A549 (cell line): ENCODE measurements at places on chromosomes 1 and 21. TPM values are rescaled to one million over a fixed set of nuclear protein-coding genes. Genes with fewer than 3 reads are reported as not detected.

- no peak for DNase-seq
Observed at GRCh38 chr1:31718327-31718897, 14.6 kb upstream of the COL16A1 start.

- DNase-seq: no peak
Observed at GRCh38 chr21:46369520-46370235, 45.7 kb downstream of the PCNT start.

Gene TLCD4
- polyA plus RNA-seq: 12.7 to 14.2 TPM (median 13.3 TPM) in 3 replicates

- DNase-seq: no peak
Observed at GRCh38 chr1:20775700-20776099, 11.4 kb downstream of the HP1BP3 start.

GRCh38 chr1:17601643-17602382, 62.3 kb downstream of the ARHGEF10L start:
- DNase-seq: no peak

GRCh38 chr1:3009021-3009420, 12.2 kb upstream of the ACTRT2 start:
- DNase-seq: no peak

- no peak for DNase-seq
Observed at GRCh38 chr1:210857705-210858104, 276.2 kb downstream of the KCNH1 start.

- no peak for DNase-seq
Observed at GRCh38 chr1:76084685-76085084, 10.1 kb downstream of the ST6GALNAC3 start.

DNA sequence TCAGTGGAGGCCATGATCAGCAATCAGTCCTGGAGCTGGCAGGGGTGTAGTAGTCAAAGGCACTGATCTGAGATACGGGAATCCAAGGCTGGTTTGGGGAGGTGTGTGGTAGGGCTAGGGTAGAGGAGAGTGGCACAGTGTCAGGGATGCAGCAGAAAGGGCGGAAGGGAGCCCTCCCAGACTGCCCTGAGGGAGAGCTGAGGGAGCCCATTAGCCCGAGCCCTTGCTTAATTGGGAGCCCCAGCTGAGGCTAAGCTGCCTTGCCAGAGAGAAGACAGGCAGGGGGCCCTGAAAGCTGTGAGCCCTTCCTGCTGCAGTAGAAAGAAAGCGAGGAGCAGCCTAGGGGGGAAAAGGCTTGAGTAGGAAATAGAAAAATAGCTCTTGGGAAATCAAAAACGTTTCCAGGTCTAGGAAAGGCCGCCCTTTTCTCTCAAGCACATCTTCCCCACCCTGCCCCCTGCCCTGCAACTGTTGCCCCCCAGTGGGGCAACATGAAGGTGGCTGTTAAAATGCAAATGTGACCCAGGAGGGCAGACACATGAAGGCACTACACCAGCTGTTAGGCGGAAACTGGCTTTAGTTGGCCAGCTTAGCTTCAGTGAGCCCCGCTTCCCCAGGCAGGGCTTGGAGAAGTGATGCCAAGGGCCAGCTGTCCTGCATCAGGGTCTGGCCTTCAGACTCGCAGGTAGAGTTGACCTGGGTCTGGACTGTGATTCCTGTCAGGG, 106.2 kb downstream of the UCK2 start:
- no peak for DNase-seq

Gene LRRC71
- 0.10 to 0.33 TPM (median 0.14 TPM) in 3 replicates for polyA plus RNA-seq

- no peak for DNase-seq
Observed at GRCh38 chr1:200410566-200410878, 686 bp upstream of the ZNF281 start.

Gene ANKRD34A
- polyA plus RNA-seq: 0.25 to 0.59 TPM (median 0.39 TPM) in 3 replicates

Gene AMY2B
- polyA plus RNA-seq: 1.4 to 2.2 TPM (median 1.7 TPM) in 3 replicates

- no peak for DNase-seq
Observed at GRCh38 chr1:2404890-2405511, 7.4 kb downstream of the PEX10 start.

Gene ARHGAP30
- polyA plus RNA-seq: 0.09 to 0.13 TPM (median 0.13 TPM) in 3 replicates

- DNase-seq: no peak
Observed at GRCh38 chr1:198359024-198359653, 181.3 kb downstream of the ATP6V1G3 start.

DNA sequence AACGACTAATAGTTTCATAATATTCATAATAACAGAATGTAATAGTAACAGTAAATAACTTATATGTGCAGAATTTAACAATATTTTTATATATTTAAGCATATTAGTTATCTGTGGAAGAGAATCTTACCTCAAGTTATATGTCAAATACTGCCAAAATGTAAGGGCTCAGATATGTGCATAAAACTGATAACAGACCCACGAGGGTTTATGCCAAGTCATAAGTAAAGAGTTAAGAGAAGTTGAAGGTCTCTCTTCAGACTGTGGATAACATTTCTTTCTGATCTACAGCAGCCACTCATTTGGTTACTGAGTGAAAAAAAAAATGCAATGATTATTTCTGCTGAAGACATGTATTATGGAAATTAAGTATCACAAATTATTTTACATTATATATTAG, 1167.8 kb upstream of the NCAM2 start:
- no peak for DNase-seq

GRCh38 chr1:41712081-41712480, 206.6 kb downstream of the HIVEP3 start:
- no peak for DNase-seq

DNA sequence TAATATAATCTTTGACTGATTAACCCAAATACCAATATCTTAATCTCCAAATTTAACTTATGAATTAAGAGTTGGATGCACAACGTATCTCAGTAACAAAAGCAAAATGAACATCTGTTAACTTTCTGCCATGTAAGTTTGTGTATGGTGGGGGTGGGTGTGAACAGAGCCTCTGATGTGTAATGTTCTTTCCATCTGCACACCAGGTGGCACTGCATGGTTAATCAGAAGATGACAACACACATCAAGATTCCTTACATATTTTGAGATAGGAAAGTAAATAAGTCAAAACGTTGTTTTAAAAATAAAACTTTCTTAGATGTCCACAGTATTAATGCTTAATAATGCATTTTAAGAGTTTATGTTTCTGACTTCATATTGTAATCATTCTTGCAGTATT, 251.9 kb downstream of the DPYD start:
- DNase-seq: peak; percentile 4

GRCh38 chr1:33723251-33723650, 140.6 kb upstream of the HMGB4 start:
- DNase-seq: no peak

DNA sequence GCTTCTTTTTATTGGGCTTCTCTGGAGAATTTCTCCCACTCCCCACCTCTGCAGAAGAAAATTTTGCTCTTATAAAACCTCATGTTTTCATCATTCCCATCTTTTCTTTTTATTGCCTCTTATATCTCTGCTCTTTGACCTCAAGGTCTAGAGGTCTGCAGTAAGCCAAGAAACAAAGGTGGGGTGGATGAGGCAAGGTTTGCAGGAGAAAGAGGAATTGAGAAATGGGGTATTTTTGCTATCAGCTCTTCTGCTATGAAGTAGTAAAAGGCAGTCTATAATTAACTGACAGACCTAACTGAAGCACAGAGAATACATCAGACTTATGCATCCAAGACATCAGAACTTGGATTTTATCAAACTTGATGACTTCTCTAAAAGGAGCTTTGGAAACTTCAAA, 22.9 kb downstream of the SYT11 start:
- no peak for DNase-seq

Gene RAB42
- polyA plus RNA-seq: 1.8 to 2.3 TPM (median 2.0 TPM) in 3 replicates

Gene OR2L13
- not detected in 3 replicates for polyA plus RNA-seq

Gene LRRC8B
- polyA plus RNA-seq: 3.2 to 3.3 TPM (median 3.2 TPM) in 3 replicates

DNA sequence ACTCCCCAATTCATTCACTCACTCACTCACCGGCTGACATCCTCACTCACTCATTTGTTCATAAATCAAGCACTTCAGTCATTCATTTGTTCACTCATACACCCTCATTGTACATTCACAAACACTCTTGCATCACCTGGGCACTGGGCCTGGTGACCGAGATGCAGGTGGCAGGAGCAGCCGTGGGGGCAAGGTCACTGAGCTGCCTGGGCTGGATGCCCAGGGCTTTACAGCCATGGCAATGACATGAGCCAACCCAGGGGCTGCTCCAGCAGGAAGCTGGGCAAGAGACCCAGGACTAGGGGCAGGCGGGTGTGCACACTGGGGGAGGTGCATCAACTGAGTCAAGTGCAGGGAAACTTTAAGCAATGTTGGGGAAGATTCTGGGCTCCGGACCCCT, 113.6 kb upstream of the IGSF21 start:
- DNase-seq: no peak

GRCh38 chr1:230201445-230201844, 134.4 kb downstream of the GALNT2 start:
- DNase-seq: no peak

GRCh38 chr1:198612471-198613260, 26.2 kb upstream of the PTPRC start:
- DNase-seq: no peak

GRCh38 chr1:167429612-167430011, 88.7 kb downstream of the CD247 start:
- no peak for DNase-seq

DNA sequence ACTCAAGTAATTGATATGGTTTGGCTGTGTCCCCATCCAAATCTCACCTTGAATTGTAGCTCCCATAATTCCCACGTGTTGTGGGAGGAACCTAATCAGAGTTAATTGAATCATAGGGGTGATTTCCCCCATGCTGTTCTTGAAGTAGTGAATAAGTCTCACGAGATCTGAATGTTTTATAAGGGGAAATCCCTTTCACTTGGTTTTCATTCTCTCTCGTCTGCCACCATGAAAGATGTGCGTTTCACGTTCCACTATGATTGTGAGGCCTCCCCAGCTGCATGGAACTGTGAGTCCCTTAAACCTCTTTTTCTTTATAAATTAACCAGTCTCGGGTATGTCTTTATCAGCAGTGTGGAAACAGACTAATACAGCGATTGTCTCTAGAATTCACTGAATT, 135.4 kb downstream of the BACH1 start:
- no peak for DNase-seq

DNA sequence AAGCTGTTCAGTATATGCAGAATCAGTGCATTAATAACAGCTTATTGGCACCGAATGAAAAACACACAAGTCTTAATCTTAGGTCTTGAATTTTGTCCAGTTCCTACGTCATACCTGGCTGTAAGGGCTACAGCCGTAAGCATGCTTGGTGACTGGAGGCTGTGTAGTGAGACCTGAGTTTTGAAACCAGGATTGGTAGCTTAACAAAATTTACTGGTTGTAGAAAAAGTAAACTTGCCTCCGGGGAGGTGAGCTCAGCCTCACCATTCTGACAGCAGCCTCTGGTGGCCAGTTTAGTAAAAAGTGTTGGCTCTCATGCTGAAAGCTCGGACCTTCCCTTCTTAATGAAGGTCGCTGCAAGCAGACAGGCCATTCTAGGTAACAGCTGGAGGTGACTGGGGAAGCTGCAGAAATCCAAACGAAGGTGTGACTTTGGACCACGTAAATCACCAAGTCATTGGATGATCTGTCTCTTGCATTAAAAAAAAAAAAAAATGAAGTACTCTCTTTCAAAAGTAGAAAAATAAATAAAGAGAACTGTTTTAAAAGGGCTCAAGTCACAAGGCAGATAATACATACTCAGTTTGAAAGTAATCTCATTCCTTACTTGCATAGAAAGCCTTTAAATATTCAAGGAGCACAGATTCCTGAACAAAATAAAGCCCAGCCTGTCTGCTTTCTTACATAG, 48.9 kb downstream of the HLCS start:
- DNase-seq: peak; percentile 84

Gene PACC1
- polyA plus RNA-seq: 11.8 to 12.5 TPM (median 11.9 TPM) in 3 replicates

DNA sequence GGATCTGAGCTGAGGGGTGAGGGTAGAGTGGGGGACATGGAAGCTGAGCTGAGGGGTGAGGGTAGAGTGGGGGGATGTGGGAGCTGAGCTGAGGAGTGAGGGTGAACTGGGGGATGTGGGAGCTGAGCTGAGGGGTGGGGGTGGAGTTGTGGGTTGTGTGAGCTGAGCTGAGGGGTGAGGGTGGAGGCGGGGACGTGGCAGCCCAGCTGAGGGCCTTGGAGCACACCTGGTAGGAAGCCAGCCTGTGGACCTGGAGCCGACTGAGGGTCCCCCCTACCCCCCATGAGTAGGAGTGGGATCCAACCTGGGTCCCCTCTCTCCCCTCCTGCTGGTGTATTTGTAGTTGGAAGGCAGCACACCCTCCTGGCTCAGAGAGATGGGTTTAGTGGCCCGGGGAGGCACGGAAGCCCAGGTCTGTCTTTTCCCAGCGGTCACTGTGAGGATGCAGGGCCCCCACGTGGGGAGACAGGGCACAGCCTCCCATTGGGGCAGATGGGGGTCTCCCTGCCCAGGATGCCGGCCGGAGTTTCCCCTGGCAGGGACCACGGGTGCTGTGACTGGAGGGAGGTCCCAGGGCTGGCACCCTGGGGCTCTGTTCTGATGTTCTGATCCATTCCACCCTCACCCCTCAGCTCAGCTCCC, 13.2 kb upstream of the NPHP4 start:
- DNase-seq: no peak

DNA sequence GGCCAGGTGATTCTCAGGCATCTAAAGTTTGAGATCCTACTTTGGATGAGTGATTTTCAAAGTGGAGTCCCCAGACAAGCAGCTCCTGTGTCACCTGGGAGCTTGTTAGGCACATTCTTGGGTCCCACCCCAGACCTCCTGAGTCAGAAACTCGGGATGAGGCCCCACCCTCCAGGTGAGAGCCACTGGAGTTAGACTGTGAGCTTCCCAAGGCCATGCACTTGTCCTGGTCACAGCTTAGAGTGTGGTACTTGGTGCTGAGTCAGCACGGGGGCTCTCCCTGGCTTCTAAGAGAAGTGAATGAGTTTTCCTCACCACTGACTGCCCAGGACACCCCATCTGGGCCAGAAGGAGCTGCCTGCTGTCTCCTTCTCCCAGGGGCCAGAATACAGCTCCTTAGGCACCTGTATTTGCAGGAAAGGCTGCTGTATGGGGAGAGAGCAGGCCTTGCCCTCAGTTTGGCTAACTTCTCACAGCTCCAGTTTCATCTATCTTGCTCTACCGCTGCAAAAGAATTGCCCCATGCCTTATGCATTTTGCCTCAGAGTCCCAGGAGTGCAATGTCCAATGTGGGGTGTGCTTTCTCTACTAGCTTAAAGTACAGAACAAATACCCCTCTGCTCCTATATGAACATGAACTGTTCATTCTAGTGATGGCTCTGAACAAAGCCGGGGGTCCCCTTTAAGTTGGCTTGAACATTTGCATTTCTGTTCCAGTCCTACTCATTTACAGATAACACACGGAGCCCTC, 98.1 kb downstream of the PSMG1 start:
- no peak for DNase-seq

DNA sequence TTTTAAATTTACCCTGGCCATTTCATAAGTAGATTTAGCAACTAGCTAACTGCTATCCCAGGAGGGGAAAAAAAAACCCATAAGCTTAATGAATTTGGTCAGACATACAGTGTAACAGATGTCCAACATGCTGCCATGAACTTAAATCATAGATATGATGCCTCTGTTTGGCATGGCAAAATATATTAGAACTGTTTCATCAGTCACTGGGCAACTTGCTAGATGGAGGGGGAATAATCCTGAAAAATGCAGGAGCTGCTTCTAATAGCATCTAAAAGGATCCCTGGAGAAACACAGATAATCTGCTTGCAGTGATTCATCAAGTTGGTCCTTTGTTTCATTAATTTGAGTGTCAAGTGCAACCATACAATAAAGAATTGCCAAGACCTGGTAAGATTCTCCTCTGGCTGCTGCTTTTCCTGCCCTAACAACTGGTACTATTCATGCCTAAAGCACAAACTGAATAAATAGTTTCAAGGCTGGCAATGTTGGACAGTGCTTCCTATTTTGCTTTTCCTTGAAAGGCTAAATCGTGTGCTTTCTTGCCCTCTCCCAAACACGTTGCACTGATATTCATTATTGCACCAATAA, 1.5 kb upstream of the ST6GALNAC5 start:
- no peak for DNase-seq

- no peak for DNase-seq
Observed at GRCh38 chr1:188891958-188892357, 1585.7 kb downstream of the BRINP3 start.
